B cell (primary cell): ENCODE measurements at places on chromosomes 11 and 22.
A peak's percentile ranks its signal among the peaks of the same experiment; 100 is the strongest.

GRCh38 chr11:98566978-98567377 is 453.8 kb upstream of the CNTN5 start:
- DNase-seq, result no peak

- peak; percentile 46 for DNase-seq
Measured at GRCh38 chr11:75836417-75836816, 21.4 kb downstream of the UVRAG start.

DNA sequence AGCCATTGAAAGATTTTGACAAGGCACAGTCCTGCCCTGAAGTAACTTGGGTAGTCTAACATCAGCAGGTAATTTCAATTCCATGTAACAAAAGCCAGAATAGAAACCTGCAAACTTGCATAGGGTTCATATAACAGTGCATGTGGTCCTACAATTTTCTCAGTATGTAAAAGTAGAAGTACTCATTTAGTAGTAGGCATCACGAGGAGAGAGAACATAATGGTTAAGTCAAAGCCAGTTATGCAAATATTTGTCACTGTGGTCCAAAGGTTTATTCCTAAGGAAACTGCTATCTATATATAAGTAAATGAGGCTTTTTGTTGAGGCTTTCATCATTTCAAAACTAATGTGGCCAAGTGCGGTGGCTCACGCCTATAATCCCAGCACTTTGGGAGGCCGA is 10.1 kb downstream of the ATP5MG start:
- no peak for DNase-seq

DNA sequence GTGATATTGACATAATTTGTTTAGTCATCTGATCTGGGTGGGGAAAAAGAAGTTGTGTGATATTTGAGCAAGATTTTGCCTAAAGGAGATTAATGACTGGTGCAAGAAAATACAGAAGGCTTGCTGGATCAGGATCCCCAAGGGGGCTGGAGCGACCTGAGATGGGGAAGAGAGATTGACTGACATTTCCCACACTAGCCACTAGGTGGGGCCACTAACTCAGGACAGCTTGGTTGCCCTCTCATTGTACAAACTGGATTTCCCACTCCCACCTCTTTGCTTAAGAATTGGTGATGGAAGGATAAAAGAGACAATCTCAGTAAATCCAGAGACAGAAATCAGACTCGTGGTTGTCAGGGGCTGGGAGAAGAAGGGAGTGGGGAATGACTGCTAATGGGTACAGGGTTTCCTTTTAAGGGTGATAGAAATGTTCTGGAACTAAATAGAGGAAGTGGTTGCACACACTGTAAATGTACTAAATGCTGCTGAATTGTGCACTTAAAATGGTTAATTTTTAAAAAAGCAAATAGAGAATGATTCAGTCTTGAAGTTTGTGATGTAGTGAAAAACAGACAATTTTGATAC is 50.7 kb downstream of the CTTN start:
- no peak for DNase-seq

- DNase-seq, result no peak
Measured at GRCh38 chr11:109795234-109795633, 298.0 kb upstream of the ZC3H12C start.

GRCh38 chr22:39723899-39724351 is 153.4 kb downstream of the CACNA1I start:
- DNase-seq, result no peak

DNA sequence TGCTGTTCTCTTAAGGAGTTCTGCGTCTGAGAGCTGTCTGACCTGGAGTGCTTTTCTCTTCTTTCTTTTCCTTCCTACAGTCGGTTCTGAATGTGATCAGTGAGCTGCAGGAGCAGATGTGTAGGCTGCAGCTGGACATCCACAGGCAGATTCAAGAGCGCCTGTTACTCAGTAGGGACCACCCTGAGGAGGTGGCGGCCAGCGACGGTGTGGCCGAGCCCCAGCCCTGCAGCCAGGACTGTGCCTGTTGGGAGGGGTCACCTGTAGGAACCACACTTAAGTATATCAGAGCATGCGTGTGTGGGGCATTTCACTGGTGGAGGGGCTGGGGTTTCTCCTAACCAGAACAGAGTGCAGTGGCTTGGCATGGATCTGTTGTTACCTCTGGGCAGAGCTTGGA is 56.3 kb downstream of the CYB5R2 start:
- DNase-seq, result no peak

DNA sequence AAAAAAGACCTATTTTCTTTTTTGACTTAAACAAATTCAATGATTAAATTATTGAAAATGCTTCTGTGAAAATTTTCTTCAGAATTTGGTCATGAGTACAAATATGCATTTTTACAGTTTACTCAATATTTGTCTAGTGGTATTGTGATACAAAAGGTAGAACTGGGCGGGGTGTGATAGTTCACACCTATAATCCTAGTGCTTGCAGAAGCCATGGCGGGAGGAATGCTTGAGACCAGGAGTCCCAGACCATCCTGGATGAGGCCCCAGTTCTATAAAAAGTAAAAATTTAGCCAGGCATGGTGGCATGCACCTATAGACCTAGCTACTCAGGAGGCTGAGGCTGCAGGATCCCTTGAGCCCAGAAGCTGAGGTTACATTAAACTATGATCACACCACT is 90.6 kb downstream of the ARHGAP42 start:
- DNase-seq, result no peak

GRCh38 chr11:71449596-71449995 is 1.4 kb upstream of the DHCR7 start:
- no peak for DNase-seq
